ENCODE measurements at places on chromosomes 11 and 22.

DNA sequence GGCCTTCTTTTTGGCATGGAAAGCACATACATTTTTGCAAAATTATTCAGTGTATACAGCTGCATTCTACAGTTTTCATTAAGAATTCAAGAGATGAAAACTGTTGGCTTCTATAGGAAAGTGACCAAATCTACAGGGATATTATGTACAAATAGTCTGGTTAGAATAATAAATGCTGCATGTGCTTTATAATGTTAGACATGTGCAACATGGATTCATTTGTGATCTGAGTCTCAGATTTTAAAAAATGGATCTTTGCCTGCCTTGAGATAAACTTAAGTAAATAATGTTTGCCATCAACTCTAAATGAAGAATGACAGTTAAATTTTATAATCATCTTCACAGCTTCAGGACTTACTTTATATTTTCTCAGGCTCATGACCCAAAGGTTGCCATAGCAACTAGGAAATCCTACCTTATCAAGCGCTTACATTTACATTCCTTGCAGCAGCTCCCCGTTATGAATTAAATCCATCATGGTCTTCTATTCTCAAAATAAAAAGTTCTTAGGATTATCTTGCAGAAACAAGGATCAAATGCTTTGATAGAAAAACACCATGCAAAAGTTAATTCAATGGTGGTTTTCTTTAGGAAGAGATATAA lies 200.2 kb downstream of the CADM1 start:
- DNase-seq, result no peak

GRCh38 chr22:29116397-29117123 lies 43.7 kb downstream of the KREMEN1 start:
- no peak for DNase-seq

DNA sequence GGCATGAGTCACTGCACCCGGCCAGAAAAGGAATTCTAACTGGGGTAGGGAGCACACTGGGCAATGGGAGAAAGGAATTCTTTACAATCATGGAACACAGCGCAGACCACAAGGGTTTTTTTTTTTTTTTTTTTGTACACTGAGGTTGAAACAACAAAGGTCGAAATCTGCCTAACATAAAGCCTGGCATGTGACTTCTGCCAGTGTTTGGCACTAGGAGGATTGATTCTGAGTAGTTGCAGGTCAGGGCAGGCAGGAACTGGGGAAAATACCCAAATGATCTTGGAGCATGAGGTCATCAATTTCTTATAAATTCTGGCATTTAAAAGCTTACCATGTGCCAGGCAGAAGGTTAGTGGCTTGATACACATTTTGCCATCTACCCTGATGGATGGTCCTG lies 202.0 kb upstream of the SNX19 start:
- no peak for DNase-seq

DNA sequence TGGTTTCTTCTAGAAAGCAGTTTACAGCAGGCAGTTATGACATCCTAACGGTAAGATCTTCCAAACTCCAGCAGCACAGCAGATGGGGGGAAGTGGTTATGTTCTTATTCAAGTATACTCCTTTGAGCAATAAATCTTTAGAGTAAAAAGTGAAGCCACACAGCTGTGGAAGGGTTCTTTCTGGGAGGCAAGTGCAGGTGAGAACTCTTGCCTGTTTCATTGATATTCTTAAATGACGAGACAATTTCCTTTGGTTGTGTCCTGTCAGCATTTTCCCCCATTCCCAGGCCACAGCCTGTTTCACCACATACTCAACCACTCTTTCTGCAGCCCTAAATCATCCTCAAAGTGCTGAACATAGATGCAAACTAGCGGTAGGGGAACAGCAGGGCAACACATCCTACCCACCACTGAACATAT lies 207.3 kb upstream of the MTNR1B start:
- no peak for DNase-seq

GRCh38 chr11:133383689-133384088 lies 148.6 kb downstream of the OPCML start:
- no peak for DNase-seq

- no peak for DNase-seq
Measured at GRCh38 chr11:20464518-20464917, 77.0 kb downstream of the PRMT3 start.

GRCh38 chr11:2573240-2574042 lies 126.4 kb downstream of the KCNQ1OT1 start:
- no peak for DNase-seq

DNA sequence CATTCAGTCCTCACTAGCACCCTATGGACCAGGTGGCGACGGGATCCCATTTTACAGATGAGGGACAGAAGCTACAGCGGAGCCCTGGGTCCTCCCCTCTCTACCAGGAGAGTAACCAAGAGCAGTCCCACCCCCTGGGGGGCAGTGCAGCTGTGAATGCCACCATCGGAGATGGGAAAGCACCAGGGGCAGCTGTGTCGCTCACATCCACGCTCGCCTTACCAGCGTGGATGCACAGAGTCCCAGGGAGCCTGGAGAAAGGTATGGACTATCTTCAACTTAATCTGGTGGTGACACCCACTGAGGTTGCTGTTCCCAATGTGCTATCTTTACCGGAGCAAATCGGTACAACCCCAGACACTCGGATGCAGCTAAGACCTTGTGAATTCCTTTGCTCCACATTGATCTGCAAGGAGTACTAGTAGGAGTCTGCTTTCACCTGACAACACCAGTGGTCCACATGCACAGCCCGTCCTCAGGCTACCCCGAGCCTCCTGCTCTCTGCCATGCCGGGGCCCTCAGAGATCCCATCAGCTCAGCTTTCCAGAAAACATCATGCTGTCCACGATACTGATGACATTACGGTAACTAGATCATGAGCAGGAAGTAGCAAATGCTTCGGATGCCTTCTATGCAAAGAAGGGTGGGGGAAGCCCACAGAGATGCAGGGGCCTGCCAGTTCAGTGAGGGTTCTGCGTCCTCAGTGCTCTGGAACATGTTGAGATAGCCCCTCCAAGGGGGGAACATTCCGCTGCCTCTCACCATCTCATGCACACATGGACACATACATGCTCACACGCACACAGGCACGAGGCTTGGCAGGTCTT lies 126.0 kb downstream of the CTTN start:
- no peak for DNase-seq

DNA sequence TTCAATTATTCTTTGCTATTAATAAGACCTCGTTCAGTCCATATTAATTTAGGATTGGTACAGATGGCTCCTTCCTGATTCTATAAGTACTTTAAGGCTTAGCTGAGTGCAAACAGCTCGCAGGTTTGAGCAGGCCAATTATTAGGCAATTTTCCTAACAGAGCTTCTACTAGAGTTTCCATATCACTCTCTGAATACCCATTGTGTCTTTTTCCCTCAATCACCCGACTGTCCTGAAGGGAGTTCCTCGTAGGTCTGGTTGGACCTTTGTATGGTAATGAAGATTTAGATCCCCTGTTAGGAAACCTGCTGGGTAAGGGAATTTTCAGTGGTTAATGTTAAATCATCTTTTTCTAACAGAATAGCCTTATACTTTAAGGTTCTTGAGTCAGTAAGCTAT lies 61.1 kb downstream of the ARHGAP42 start:
- no peak for DNase-seq

DNA sequence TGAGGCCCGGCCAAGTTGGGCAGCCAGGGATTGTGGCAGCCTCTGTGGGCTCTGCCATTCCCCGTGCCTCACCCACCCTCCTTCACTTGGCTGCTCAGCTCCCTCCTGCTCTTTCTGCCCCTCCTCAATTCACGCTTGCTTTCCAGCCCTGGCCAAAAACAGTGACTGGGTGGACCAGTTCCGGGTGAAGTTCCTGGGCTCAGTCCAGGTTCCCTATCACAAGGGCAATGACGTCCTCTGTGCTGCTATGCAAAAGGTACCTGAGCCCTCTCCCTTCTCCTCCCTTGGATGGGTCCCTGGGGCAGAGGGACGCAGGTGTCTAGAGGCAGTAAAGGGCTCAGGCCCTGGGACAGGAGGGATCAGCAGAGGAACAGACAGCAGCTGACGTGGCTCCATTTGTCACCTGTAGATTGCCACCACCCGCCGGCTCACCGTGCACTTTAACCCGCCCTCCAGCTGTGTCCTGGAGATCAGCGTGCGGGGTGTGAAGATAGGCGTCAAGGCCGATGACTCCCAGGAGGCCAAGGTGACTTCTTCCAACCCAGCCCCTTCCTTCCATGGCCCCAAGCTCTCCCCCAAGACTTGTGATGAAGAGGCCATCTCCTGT lies 2.7 kb downstream of the FREY1 start:
- DNase-seq, result no peak

GRCh38 chr22:35443790-35444684 lies 44.1 kb downstream of the MCM5 start:
- no peak for DNase-seq

GRCh38 chr22:20523086-20523983 lies 15.9 kb downstream of the MED15 start:
- no peak for DNase-seq
